Amniotic epithelial cell (primary cell): ENCODE measurements at places on chromosomes 6 and 20.

- peak; percentile 21 for DNase-seq
Measured at GRCh38 chr6:166277018-166277417, 31.2 kb downstream of the PRR18 start.

DNA sequence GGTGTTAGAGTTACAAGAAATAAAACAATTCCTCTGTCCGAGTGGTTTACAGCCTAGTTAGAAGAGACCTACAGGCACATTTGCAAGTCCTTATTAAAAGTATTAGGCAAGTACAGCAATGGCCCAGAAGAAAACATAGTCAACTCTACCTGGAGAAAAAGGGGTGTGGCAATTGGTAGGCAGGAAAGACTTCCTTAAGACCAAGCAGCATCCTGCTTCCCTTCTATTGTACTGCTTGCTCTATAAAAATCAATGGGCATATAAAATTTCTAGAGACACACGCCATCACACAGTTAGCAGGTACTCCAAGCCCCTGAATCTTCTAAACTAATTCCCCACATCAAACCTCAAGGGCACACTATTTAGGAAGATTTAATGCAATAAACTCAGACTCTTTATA, 185.6 kb downstream of the ATXN1 start:
- no peak for DNase-seq

GRCh38 chr20:3759316-3759823, 8.2 kb downstream of the ADISSP start:
- DNase-seq = no peak

DNA sequence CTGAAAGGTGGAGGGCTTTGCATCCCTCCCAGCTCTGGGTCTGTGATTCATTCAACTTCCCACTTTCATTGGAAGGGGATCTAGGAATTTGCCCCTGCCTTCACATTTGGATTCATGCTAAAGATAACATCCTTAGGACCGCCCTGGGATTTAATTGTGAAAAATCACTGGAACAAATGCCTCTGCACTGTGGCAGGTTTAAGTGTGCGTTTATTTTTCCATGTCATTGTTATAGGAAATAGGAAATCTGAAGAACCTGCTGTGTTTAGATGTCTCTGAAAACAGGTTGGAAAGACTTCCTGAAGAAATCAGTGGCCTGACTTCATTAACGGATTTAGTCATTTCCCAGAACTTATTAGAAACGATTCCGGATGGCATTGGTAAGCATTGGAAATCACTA, 104.7 kb downstream of the LRRC1 start:
- DNase-seq = no peak
